ENCODE measurements at places on chromosomes 1 and 21.

DNA sequence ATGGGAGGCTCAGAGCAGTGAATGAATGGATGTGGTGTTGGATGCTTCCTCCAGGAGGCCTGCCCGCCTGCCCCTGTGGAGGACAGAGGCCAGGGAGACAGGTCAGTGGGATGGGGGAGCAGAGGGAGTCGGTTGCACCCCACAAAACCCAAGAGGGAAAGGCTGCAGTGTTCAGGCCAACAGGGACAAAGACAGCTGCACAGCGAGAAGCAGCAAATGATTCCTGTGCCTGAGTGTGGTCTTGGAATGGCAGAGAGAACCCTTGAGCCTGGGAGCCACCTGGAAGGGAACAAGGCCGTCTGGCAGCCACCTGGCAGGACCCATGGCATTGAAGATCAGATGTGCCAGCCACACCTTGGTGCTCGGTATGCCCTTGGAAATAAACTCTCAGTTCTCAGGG is 8.1 kb downstream of the TFF3 start:
- no peak for DNase-seq

DNA sequence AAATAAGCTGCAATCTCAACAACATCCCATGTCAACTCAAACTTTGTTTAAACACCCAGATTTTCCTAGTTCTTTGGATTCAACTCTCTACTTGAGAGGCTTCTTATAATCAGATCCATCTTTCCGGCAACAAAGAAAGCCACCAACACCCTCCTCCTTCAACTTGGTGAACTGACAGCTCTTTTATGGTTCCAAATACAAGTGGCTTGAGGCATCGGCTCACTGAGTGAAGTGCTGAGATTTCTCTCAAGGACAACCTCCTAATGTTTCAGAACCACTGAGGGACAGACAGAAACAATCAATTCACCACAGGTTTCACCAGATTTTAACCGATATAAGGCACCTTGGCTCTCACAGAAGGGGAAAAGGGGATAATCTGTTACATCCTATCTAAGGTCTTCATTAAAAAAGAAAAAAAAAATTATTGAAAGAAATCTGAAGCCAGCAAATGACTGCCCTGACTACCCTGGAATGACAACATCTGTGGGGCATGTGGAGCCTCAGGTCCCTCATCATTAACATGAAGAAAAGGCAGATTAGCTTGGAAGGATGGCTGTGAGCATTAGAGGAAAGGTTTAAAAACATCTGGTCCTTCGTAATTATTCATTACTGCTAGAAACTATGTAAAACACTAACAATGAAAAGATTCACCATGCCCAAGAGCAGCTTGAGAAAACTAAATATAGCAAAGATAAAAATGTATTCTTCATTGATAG is 50.9 kb downstream of the PTPN14 start:
- DNase-seq = no peak

DNA sequence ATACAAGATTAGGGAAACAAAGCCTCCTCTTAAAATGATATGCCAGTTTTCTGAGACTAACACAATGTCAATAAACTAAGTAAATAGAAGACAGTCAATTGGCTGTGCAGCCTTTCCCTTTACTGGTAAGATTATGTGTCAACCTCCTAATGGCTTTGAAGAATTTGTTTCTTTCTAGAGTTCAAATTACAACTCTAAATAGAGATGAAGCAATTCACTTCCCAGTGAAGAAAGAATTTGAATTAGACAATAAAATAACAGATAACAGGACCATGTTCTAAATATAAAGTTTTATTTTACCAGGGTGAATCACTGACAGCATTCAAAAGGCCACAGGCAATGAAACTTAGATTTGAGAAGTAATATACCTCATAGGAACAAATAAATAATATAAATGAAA is 680.3 kb downstream of the PLA2G4A start:
- no peak for DNase-seq

- no peak for DNase-seq
Measured at GRCh38 chr21:34844924-34845238, 176.1 kb downstream of the CLIC6 start.

DNA sequence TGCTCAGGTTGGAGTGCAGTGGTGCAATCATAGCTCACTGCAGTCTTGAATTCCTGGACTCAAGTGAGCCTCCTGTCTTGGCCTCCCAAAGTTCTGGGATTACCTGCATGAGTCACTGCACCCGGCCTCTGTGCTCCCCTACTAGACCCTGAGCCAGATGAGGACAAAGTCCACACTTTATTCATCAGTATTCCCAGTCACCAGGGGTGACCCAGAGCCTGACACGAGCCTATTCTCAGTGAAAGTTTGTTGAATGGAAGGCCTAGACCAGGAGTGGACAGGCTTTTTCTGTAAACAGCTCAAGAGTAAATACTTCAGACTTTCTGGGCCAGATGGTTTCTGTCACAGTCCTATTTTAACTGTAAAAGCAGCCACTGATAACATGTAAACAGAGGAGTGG is 68.2 kb downstream of the MAB21L3 start:
- DNase-seq = no peak

- DNase-seq = no peak
Measured at GRCh38 chr1:94723463-94723862, 96.7 kb upstream of the SLC44A3 start.

DNA sequence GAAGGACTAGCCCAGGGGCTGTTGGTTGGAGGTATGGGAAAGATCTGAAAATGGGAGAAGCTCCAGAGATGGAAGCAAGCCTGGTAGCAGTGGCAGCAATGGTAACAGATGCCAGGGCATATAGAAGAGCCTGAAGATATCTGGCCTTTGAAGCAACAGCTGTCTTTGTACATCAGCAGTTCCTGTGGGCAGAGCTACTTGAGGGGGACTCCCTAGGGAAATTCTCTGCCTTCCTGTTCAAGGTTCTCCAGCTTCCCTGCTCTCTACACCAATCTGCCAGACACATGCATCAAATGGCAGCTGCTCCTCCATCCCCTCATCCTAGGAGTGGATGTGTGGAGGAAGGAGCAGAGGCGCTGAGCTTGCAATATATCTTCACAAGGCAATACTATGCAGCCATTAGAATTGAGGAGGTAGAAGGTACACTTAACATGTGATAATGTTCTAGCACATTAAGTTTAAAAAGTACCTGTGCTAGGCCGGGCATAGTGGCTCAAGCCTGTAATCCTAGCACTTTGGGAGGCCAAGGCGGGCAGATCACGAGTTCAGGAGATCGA is 2.2 kb downstream of the TMEM35B start:
- no peak for DNase-seq

DNA sequence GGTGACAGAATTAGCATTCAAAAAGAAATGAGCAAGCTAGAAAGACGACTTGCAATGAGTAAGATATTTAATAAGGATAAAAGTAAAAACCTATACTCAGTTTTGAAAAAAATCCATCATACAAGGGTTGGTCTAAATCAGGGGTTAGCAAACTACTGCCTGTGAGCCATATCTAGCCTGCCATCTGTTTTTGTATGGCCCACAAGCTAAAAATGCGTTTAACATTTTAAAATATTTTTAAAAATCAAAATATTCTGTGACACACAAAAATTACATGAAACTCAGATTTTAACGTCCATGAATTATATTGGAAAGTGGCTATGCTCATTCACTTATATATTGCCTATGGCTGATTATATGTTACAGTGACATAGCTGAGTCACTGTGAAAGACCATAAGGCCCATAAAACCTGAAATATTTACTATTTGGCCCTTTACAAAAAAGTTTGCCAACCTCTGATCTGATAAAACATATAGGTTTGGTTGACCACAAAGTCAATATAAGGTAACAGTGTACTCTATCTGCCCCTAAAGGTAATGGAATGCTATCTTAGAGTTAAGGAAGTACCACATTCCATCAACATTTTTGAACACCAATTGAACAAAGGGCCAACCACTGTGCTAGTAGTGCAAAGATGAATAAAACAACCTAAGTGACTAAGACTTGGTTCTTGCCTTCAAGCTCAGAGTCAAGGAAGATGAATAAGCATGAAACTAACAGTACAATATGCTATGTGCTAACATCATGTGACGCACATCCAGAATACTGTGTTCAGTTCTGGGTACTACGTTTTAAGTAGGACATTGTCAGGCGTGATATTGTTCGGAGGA is 3.2 kb downstream of the IFT25 start:
- no peak for DNase-seq

- DNase-seq = peak; percentile 56
Measured at GRCh38 chr1:91582431-91582921, 81.8 kb downstream of the CDC7 start.

DNA sequence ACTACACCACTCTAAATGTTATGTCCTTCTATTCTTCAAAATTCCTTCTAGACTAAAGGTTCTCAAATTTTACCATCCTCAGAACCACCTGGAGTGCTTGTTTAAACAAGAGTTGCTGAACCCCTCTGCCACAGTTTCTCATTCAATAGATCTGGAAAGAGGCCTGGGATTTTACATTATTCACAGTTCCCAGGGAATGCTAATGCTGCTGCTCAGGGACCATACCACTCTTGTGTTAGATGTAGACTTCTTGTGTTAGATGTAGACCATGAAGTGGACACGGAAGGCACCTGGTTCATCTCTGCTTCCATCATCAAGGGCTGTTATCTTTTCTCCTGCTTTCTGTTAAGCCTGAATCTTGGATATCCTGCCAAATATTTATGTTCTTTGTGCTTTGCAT is 31.3 kb upstream of the CCN1 start:
- no peak for DNase-seq
